ENCODE measurements at places on chromosomes 5 and 9. TPM values are rescaled to one million over a fixed set of nuclear protein-coding genes. Genes with fewer than 3 reads are reported as not detected.

PCDHGA9 gene
- total RNA-seq = 1.8 TPM

SLC4A9 gene
- total RNA-seq = 0.58 TPM

IFNB1 gene
- not detected for total RNA-seq

CDKN2B-AS1 gene
- not detected for total RNA-seq

SPATA31A3 gene
- not detected for total RNA-seq

CHSY3 gene
- 0.84 TPM for total RNA-seq

HBEGF gene
- 1.3 TPM for total RNA-seq

LIX1 gene
- 0.31 TPM for total RNA-seq

FGFR4 gene
- 244 TPM for total RNA-seq

RIC1 gene
- 25.1 TPM for total RNA-seq

EMB gene
- total RNA-seq = 31.1 TPM

GALNT10 gene
- total RNA-seq = 20.6 TPM

PLPPR1 gene
- 12.2 TPM for total RNA-seq

PITX1 gene
- 16.2 TPM for total RNA-seq

PCDHB14 gene
- 7.9 TPM for total RNA-seq

PCDHGA10 gene
- 14.6 TPM for total RNA-seq

SLC1A1 gene
- 3.8 TPM for total RNA-seq

HINT1 gene
- total RNA-seq = 210 TPM
